ENCODE measurements at places on chromosomes 1 and 21.

DNA sequence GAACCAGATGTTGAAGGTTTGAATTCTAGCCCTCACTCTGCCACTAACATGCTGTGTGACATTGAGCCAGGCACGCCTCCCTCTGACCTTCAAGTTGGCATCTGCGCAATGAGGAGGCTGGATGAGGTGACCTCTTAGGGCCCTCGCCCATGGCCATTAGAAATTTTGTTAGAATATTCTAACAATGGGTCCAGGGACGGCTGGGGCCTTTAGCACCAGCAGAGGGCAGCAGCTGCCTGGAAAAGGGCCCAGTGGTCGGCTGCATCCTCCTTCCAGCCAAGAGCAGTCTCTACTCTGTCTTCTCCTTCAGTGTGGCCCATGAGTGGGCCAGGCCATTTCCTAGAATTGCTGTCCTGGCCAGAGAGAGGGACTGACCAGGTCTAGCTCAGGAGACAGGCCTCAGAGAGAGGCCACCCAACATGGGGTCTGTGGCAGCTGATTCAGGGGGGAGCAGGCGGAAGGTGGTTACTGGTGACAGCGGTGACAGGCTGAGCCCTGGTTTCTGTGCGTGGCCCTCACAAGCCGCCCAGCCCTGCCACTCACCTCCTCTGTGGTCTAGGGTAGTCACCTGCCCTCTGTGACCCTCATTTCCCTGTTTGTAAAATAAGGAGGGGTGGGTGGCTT lies 101.3 kb upstream of the ACTL8 start:
- no peak for DNase-seq

DNA sequence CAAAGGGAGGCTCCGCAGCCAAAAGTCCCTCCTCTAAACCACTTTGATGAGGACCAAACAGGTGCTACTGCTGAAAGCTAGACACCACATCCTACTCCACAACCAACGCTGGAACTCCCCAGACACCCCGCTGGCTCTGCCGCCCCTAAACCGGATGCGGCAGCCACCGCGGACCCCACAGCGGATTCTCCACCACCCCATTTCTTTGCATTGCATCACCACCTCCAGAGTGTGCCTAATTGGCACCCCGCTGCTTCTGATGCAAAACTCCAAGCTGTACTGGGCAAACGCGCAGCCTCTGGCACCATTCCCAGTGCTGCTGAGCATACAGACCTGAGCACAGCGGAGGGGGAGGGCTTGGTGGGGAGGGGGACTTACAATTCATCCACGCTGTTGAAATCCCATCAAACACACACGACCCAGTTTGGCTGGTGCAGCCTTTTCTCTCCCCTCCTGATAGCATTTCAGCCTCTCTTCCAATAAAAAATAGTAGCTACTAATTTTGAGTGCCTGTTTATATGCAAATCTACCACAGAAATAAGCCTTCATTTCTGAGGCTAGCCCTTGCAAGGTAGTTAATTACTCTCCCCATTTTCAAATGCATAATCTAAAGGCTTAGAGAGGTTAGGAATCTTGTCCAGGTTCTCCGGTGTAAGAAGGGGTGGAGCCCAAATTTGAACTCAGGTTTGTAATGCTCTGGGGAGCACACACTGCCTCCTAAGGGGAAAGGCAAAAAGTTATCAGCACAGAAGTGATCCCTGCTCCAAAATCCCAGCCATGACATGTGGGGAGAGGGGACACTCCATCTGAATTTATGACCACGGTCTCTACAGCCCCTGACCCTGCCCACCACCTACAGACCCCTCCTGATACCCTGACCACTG lies 12.2 kb upstream of the RGS16 start:
- DNase-seq, result peak; percentile 93

GRCh38 chr1:237226177-237226944 lies 184.4 kb downstream of the RYR2 start:
- DNase-seq, result no peak

DNA sequence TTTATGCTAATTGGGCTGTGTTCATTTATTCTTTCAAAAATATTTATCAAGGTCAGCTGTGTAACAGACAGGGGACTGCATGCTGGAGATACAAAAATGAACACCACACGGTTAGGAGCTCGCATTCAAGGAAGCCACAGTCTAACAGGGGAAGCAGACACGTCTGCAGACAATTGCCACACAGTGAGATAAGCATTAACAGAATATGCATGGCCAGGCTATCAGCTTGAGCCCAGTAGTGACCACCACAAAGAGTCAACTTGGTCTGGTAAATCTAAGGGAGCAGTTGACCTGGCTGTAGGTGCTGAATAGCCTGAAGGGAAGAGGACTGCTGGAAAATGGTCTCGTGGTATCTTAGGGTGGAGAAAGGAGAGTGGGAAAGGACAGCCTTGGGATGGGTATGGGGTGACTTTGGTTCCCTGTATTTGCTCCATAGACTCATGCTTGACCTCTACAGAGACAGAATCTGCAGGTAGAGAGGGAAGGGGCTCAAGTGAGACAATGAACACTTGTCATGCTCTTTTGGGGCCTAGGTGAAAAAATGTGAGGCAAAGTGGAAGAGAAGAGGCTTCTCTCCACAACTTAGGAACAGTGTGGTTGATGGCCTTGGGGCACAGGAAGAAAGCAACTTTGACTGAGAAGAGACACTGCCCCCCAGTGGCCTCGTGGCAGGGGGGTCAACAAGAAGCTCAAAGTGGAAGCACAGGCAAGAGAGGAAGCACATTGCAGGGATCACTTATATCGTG lies 7.6 kb upstream of the NPL start:
- DNase-seq, result peak; percentile 88

DNA sequence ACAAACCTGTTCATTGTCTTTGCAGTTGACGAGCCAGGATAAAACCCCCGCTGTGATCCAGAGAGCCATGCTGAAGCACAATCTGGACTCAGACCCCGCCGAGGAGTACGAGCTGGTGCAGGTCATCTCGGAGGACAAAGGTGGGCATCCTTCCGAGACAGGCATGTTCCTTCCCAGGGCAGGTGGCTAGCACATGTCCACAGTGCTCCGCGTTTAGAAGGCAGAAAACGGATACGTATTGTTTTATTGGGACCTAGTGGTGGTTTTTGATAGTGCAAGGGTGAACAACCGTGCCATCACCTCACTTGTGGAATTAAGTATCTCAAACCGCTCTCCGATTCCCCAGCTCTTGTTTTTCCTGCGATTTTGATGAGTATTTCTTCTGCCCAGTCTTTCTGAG lies 115.3 kb downstream of the COLGALT2 start:
- DNase-seq, result no peak

DNA sequence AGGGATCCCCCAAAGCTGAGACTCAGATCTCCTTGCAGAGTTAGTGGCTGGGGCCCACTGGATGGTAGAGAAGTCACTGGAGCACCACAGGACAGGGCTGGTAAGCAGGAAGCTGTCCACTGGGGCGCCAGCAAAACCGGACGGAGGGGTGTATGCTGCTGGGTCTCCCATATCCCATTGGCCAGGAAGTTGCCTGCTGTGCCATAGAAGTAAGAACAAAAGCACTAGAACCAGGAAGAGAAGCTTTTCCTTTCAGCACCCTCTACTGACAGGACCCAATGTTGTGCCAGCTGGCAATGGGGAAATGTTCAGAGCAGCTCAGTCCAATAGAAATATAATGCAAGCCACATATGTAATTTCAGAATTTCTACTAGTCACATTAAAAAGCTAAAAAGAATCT lies 146.6 kb downstream of the SPATA46 start:
- DNase-seq, result no peak

- no peak for DNase-seq
Measured at GRCh38 chr1:70090141-70090540, 115.2 kb downstream of the LRRC40 start.

GRCh38 chr1:31154632-31155215 lies 85.0 kb downstream of the NKAIN1 start:
- DNase-seq, result peak; percentile 93

DNA sequence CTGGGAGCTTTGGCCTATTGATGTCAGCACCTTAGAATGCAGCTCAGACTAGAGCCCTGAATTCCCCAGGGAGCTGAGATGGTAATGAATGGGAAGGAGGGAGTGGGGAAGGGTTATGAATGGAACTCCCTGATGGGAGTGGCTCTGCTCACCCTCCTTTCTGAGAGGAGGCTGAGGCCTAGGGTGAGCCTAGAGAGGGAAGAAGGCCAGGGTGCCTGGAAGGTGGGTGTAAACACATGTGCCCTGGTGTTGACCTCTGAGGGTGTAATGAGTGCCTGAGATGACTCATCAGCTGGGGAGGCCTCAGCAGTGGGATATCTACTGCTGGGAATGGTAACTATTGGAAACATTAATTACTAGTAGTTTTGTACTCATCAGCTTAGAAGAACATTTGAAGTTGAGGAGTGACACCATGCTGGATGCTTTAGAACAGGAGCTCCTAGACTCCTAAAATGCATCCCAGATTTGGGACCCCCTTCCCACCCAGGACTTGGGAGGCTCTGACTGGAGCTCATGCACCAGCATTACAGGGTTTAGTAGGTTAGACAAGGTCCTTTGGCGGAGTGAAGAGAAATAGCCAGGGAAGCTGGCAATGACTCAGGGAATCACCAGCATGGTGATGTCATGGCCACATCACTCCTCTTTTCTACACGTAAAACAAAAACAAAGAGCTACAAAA lies 16.0 kb upstream of the PIGV start:
- peak; percentile 72 for DNase-seq

- no peak for DNase-seq
Measured at GRCh38 chr1:29713857-29714256, 477.5 kb downstream of the PTPRU start.

GRCh38 chr1:206803221-206803730 lies 31.0 kb upstream of the IL10 start:
- DNase-seq, result no peak

- no peak for DNase-seq
Measured at GRCh38 chr1:58465825-58466629, 80.5 kb downstream of the OMA1 start.

GRCh38 chr1:113904293-113904673 lies 316 bp downstream of the AP4B1 start:
- no peak for DNase-seq

DNA sequence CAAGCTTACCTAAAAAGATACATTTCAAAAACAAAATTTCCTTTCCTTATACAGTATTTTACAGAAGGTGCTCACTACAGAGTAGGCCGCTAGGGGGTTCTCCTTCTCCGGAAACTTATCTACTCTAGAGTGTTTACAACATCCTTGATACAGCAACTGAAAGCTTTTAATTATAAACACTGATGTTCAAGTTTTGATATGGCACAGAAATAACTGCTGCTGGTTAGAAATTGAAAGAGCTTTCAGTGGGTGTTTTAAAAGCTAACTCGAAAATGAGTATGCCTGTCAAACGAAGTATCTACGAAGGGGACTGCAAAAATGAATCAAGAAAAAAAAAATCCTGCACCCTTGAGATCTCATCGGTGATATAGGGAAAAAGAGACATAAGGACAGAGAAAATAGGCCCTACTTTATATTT lies 1.0 kb downstream of the YOD1 start:
- DNase-seq, result no peak

DNA sequence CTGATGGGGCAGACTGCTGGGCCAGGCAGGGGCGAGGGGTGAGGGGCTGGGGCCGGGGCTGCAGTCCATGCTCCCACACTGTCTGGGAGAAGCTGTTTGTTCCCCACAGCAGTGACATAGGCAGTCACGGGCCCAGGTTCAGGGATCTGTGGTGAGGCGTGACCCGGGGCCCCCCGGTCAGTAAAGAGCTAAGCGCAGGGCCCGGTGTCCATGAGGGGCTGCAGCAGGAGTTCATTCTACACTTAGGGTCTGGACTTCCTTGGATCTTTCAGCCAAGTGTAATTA lies 4.4 kb downstream of the PEX10 start:
- no peak for DNase-seq

- no peak for DNase-seq
Measured at GRCh38 chr1:66607458-66607857, 73.5 kb downstream of the SGIP1 start.

DNA sequence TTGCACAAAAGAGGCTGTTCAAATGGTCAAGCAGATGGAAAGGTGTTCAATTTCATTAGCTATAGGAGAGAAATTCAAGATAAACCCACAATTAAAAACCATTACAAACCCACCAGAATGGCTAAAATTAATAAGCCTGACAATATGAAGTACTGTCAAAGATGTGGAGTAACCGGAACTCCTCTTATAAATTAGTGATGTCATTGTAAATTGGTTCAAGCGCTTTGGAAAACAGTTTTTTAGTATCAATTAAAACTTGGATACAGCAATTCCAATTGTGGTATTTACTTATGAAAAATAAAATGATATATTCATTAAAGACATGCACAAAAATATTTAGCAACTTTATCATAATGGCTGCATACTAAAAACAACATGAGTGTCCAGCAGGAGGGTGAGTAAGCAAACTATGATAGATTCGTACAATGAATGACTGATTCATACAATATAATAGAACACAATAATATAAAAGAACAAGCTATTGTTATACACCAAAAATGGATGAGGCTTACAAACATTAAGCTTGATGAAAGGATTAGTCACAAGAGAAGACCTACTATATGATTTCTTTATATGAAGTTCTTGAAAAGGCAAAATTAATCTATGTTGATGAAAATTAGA lies 38.4 kb upstream of the FGGY start:
- no peak for DNase-seq

- no peak for DNase-seq
Measured at GRCh38 chr1:5312862-5313261, 658.5 kb downstream of the AJAP1 start.

GRCh38 chr1:25205786-25206185 lies 26.5 kb downstream of the SYF2 start:
- peak; percentile 25 for DNase-seq

- DNase-seq, result no peak
Measured at GRCh38 chr1:43908858-43909257, 24.7 kb upstream of the ARTN start.

- peak; percentile 90 for DNase-seq
Measured at GRCh38 chr1:152459596-152460528, 45.8 kb upstream of the CRNN start.

DNA sequence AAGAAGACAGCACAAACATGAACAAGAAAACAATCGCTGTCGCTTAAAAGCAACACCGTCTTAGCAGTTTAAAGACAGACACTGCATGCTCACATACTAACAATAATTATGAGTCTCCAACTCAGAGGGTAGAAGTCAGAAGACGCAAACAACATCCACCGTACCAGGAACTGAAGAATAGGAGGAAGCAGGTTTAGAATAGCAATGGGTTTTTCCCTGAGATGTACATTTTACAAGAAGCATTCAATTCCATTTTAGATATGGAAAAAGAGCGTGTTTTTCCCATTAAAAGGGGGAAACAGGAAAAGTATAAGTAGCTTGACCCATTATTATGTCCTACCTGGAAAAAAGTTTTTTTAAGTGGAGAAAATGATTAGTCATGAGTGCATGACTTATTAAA lies 34.5 kb upstream of the KCNE1 start:
- DNase-seq, result no peak

GRCh38 chr1:151720974-151721787 lies at the start of gene RIIAD1:
RIIAD1 (plus strand) TSS chr1:151721522; CDS start chr1:151721537, 15 bp downstream.
- no peak for DNase-seq

- no peak for DNase-seq
Measured at GRCh38 chr1:214579183-214579582, 23.8 kb upstream of the CENPF start.

Data from aorta (tissue), 5 donors.